Activated CD4-positive, alpha-beta T cell treated with anti-CD3 and anti-CD28 coated beads, Interleukin-2, amount 10 ng/mL, durations not matched to agents 24 days and 14 days (primary cell): ENCODE measurements at places on chromosomes 7 and 10. TPM values are rescaled to one million over a fixed set of nuclear protein-coding genes. Genes with fewer than 3 reads are reported as not detected.

DNA sequence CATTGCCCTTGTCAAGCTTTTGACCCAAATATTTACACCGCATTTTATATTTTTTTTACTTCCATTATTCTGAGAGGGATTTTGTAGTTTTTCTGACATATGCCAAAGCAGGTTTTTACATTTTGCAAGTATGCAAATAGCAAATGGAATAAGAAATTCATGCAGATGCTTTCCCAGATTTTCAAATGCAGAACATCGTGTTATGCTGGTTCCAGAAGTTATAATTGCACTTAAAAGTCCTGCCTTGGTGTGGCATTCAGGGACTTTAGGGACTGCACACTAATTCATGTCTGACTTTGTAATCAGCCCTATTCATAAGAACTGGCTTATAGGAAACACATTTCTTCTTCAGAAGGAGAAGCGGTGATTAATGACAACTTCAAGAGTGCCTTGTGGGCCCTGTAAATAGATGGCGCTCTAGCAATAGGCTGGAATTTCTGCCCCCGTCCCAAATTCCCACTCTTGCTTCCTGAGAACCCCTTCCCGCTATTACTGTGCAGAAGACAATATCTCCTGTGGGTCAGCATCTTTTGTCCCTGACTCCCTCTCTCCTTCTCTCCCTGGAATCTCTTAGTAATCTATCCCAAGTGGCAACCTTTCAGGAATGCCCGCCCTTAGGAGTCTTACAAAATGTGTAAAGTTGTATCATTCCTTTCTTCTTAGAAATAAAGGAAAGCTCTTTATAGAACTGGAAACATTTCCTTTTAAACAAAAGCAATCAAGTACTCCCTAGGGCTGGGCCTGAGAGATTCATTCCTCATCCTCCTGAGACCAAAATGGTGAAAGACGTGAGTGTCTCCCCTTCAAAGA, 264.0 kb downstream of the INHBA start:
- DNase-seq = no peak

GRCh38 chr10:24963521-24964041, 11.2 kb upstream of the PRTFDC1 start:
- DNase-seq = no peak

Gene ENKUR
- total RNA-seq = not detected in 2 replicates

GRCh38 chr7:120720317-120720716, 137.6 kb downstream of the TSPAN12 start:
- no peak for DNase-seq

Gene KCNMA1
- not detected in 2 replicates for total RNA-seq

GRCh38 chr10:77526868-77527617, 110.6 kb downstream of the KCNMA1 start:
- no peak for DNase-seq

Gene CDC14C
- not detected in 2 replicates for total RNA-seq

Gene NUDT1
- 69.9 and 81.6 TPM in 2 replicates for total RNA-seq

Gene POLD2
- 259 and 286 TPM in 2 replicates for total RNA-seq

Gene ARHGEF35
- 2.8 and 3.5 TPM in 2 replicates for total RNA-seq

Gene POT1
- total RNA-seq = 31.0 TPM in 2 replicates

Gene H2BK1
- total RNA-seq = 0.83 TPM in 1 of 2 replicates, not detected in the other

GRCh38 chr7:75663302-75663907, 75.3 kb downstream of the HIP1 start:
- no peak for DNase-seq

- no peak for DNase-seq
Observed at GRCh38 chr10:49365275-49365674, 30.6 kb downstream of the DRGX start.

- no peak for DNase-seq
Observed at GRCh38 chr7:40199076-40199802, 64.4 kb downstream of the SUGCT start.

- DNase-seq = no peak
Observed at GRCh38 chr7:15332956-15333355, 228.9 kb downstream of the AGMO start.
